ENCODE measurements at places on chromosomes 12 and 14.
A peak's percentile ranks its signal among the peaks of the same experiment; 100 is the strongest.

DNA sequence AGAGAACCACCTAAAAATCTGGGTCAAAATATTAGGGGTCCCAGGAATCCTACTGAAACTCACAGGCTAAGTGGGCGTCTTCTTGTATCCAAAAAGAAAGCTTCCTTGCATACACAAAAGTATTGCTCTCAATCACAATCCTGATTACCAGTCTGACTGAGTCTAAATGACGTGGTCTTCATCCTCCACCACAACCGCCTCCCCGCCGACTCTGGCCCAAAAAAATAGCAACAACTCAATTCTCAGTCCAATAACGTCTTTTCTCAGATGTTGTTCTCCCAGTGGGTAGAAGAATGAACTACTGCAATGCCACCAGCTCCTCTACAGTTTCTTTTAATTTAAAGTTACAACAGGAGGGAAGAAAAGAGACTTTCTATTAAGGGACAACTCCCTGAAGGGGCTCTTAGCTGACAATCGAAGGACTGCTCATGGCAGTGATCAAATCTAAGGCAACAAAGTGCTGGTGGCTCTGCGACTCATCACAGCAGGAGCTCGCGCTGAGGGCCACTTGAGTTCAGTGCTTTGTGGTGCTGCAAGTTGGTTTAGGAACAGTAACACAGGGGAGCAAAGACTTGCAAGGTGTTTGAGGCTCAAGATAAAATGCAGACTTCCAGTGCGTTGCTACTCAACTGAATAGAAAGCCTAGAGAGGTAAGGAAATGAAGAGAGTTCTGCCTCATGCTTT lies 394.1 kb downstream of the BCAT1 start:
- DNase-seq = no peak

DNA sequence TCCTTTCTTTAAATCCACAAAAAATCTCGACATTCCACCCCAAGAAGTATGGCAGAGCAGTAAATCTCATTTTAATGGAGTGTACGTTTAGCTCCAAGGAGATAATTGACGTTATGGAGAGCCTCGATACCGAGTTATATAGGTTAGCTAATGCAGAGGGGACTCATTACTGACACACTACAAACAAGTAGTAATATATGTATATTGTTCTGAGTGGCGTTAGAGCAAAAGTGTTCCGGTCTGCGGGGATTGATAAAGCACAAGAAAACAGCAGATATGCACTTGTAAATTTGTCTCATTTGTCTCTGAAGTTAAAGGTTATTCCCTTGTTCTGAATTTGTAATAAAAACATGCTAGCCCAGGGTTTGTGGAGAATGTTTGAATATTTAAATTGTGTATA lies 84.1 kb downstream of the BCL11B start:
- DNase-seq = peak; percentile 13

GRCh38 chr12:72272091-72272661 lies at the start of gene TRHDE:
Gene TRHDE (plus strand): TSS chr12:72272370. CDS start chr12:72272644, 274 bp downstream.
- DNase-seq = no peak

GRCh38 chr12:1882850-1883470 lies 35.5 kb downstream of the CACNA2D4 start:
- no peak for DNase-seq

GRCh38 chr14:40955131-40955505 lies 651.6 kb upstream of the LRFN5 start:
- no peak for DNase-seq

- no peak for DNase-seq
Measured at GRCh38 chr14:24092505-24093206, 1.5 kb upstream of the PCK2 start.

- DNase-seq = no peak
Measured at GRCh38 chr12:7073946-7074345, 13.4 kb downstream of the C1S start.

DNA sequence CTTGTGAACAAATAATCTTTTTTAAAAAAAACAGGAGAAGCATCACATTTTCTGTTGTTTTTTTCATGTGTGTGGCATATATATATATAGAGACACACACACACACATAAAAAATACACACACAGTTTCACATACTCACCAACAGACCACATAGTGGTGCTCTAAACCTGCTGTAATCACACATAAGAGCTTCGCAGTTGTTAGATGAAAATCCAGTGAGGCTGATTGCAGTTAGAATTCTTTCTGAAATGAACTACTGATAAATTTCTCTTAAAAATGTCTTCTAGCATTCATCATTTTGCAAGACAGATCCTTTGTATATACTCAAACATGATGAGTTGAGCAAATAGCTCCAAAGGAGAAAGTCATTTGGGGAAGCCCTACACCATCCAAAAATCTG lies 434.3 kb upstream of the STXBP6 start:
- DNase-seq = no peak

DNA sequence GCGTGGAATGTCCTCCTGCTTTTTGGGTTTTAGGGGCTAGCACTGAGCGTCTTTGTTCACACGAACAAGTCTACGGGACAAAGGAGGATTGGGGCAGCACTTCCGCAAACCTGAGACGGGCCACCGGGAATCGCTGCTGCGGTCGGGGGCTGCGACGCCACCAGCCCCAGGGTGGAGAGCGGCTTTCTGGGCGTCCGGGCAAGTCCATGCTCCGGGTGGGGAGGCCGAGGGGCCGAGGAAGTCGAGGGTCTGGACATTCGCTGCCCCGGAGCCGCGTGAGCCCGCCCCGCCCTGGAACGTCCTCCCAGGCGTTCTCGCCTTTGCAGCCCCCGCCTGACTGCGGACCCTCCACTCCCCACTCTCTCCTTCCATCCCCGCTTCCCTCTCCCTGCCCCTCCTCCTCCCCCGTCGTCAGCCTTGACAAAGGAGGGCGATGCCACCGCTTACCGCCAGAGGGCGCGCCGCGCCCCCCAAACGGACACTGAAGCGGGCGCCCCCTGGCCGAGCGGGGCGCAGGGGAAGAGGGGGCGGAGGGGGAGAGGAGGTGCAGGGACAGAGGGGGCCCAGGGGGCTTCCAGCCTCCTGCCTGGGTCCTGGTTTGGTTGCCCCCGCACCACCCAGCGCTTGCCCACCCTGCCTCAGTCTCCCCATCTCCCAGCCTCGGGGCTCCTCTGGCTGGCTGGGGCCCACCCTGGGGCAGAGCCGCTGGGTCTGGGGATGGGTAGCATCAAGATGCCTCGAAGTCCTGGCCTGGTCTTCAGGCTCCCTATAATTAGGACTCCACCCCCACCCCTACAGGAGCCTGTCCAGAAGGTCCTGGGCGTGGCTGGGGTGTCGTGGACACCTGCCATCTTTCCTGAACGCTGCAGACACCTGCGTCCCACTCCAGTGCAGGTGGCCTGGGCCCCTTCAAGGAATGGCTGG lies 39.1 kb upstream of the INF2 start:
- peak; percentile 60 for DNase-seq

GRCh38 chr14:104132981-104133380 lies 5.4 kb upstream of the KIF26A start:
- peak; percentile 8 for DNase-seq

DNA sequence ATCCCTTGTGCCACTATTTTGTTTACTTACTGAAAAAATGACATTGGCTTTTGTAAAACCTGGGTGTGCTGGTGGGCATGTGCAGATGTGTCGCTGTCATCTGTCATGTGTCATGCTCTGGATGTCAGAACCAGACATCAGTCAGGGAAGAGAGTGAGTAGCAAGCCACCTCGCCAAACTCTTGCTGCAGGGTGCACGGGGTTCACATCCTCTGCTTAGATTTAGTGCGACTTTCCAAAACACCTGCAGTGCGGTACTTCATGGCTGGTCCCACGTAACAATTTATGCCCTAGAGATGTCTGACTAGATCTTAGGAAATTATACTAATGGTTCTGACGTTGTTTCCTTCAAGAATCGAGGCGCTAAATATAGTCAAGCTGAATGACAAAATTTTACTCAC lies 106.7 kb downstream of the CRADD start:
- peak; percentile 43 for DNase-seq

DNA sequence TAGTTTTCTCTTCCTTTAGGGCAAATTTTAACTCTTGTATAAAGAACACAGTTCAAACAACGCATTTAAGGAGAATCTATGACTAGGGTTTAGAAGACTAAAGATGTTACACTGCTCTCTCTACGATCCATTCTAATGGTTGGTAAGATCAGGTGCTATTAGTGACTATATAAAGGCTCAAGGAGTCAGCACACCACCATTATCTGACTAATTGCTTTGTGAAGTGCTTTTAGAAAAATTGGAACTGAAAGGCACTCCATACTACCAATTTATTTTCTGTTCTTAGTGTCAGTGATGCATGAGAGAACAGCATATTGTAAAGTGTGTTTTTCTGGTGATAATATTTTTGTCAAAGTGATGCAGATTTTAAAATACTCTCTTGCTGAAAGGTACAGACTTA lies 136.8 kb downstream of the SYT1 start:
- no peak for DNase-seq

GRCh38 chr12:12722435-12723148 lies 5.4 kb downstream of the CDKN1B start:
- no peak for DNase-seq

DNA sequence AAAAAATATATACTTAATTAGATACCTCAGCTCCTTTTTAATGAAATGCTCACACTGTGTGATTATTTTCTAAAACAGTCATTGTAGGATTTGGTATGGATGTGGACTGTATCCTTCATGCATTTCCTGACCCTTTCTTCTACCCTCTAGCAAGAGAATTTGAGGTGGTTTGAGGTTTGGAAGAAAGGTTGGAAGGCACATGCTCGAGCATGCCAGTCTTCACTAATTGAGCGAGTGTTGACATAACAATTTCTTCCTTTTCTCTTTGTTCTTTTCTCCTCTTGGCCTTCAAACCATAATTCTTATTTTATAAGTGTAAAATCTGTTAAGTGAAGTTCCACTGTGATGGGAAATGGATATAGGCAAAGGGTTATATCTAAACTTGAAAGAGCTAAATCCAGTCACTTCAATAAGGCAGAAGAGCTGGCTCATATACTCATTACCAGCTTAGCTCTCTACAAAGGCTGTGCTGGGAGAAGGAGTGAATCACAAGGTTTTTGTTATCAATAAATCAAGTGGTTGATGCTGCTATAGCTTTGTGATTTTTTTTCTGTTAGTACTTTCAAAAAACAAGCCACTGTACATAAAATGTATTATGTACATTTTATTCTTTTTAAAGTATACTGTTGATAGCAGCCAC lies 16.2 kb upstream of the PTHLH start:
- no peak for DNase-seq

DNA sequence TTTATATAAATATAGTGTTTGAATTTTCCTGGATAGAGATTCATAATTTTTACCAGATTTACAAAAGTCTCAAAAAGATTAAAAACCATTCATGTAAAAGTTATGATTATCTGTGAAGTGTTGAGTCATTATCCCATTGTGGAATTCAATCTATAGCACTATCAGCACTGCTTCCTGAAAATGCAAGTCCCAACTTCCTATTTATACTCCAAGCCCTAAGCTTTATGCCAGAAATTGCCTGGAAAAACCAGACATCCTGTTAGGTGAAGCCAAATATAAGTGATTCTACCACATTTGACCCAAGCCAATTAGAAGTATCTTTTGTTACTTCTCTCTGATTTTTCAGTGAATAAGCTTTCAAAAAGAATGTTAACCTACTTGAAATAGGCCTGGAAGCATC lies 129.1 kb downstream of the GPR135 start:
- no peak for DNase-seq

DNA sequence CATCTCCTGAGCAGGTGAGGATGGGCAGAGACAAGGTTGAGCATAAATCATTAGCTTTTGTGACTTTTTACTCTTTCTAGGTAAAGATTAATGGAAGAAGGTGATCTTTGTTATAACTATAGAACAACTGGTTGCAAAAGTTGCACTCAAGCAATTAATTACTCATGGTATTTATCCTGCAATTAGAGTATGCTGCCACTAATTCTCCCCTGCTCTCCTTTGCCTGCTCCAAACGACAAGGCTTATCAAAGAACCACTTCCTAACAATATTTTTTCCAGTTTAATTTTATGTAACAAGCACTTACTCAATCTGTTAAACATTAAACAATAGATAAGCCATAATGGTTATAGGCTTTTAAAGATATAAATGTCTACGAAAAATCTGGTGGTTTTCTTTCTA lies 189.9 kb upstream of the PELI2 start:
- DNase-seq = no peak

DNA sequence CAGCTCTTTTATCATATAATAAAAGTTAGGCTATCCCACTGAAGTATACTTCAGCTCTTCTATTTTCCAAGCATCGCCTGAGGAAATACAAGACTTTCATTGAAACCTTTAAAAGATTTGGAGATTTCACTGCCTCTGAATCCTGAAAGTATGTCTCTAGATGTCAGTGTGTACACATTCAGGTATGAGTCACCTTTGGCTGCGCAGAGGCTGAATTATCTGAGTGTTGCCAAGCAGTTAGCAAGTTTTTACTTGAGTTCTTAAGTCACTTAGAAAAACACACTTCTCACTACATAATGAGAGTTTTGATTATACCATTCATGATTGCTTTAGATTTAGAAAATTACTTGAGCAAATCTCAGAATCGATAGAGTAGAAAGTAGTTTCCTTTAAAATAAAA lies 210.3 kb downstream of the TMTC2 start:
- no peak for DNase-seq

DNA sequence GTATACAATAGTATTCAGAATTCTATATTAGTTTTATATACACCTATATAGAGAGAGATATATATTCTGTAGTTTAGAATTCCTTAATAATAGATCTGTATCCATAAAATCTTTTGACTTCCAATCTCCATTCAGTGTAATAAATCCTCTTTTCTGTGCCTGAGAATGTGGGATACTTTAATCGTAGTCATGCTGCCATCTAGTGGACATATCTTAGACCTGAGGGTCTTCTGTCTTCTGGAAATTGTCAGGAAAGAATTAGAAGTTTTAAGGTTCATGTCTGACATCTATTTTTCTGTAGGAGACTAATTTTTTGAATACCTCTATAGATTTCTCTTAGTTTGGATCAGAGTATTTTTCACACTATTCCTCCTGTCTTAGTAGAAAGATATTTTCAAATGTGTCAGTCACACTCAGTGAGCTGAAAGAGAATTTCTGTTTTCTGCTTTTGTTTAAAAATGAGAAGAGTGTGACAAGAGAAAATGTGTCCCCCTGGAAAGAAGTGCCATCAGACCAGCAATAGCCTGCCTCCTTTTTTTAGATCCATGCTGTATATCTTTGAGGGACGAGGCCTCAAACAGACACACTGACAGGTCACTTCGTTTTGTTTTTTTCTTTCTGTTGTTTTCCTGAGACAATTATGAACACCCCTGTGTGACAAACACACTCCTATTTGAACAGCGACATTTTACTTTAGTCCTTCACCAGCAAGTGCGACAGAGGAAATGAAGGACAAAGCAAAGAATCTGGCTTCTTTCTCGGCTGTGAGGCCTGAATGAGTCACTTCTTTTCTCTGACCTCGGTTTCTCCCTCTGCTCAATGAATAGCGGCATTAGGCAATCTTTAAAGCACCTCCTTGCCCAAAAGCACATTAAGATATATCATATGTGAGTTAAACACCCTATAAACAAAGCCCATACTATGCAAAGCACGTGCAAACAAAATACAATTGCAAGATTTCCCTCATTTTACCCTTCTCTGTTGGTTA lies 96.3 kb downstream of the GALC start:
- DNase-seq = no peak

- no peak for DNase-seq
Measured at GRCh38 chr12:55652352-55652751, 15.7 kb downstream of the OR10P1 start.

GRCh38 chr12:49621651-49622500 lies 1.5 kb upstream of the PRPF40B start:
- DNase-seq = no peak
